GM23248 (cell line): ENCODE measurements at places on chromosomes 16 and 17. TPM values are rescaled to one million over a fixed set of nuclear protein-coding genes. Genes with fewer than 3 reads are reported as not detected.
A peak's percentile ranks its signal among the peaks of the same experiment; 100 is the strongest.

DNA sequence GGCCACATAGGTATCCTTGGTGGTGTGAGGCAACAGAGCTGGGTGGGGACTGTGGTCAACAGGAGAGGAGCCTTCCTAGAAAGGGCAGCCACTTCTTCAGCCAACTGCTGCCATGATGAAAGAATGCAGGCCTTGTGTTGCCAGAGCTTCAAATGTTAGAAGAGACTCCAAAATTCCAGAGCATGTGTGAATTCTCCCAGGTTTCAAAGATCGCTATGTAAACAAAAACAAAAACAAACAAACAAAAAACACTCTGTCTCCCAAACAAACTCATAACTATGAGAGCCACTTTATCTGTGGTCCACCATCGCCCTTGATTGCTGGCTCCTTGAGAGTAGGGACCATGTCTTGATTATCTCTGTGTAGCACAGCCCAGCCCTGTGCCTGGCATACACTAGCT lies 55.5 kb upstream of the ZNF423 start:
- DNase-seq: no peak

DNA sequence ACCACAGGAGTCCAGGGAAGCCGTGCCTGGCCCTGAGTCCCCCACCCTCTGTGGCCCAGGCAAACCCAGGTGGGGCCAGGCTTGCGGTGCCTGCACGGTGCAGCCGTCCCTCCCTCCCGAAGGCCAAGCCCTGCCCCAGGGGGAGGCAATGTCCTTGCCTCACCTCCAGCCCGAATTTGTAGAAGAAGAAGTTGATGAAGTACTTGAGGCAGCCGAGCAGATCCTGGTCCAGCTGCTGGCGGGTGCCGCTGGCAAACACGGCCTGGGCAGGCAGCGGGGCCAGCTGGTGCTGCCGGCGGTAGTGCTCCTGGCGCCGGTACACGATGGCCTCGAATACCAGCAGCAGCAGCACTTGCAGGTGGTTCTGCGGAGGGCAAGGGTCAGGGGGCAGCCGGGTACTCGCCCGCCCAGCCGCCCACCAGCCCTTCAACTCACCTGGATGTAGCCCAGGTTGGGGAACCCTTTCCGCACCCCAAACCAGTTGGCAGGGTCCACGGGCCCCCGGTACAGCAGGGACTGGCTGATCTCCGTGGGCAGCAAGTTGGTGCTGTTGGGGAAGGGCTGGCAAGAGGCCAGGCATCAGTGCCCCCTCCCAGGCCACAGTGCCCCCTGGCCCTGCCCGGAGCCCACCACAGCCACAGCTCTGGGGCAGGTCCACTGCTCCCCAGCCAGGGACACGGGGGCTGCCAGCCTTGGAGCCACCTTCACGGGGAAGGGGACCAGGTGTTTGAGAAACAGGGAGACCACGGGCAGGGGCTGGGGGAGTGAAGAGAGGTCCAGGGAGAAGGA lies 26.1 kb downstream of the CTU2 start:
- no peak for DNase-seq

- no peak for DNase-seq
Measured at GRCh38 chr17:81354252-81354953, 40.9 kb upstream of the BAHCC1 start.

GRCh38 chr17:81094509-81095382 lies 59.8 kb downstream of the BAIAP2 start:
- peak; percentile 100 for DNase-seq

- no peak for DNase-seq
Measured at GRCh38 chr17:27564463-27564862, 66.5 kb upstream of the LGALS9 start.

DNA sequence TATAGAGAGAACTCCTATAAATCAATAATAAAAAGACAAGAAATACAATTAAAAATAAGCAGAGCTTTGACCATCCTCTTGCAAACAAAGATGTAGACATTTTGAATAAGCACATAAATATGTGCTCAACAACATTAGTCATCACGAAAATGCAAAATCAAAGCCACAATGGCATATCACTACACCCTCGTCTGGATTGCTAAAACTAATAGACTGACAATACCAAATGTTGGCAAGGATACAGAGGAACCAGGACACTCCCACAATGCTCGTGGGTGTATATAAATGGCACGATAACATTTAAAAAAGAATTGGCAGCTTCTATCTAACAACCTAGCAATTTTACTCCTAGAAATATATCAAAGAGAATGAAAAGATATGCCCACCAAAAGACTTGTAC lies 530.8 kb downstream of the HAPSTR1 start:
- DNase-seq: no peak

DNA sequence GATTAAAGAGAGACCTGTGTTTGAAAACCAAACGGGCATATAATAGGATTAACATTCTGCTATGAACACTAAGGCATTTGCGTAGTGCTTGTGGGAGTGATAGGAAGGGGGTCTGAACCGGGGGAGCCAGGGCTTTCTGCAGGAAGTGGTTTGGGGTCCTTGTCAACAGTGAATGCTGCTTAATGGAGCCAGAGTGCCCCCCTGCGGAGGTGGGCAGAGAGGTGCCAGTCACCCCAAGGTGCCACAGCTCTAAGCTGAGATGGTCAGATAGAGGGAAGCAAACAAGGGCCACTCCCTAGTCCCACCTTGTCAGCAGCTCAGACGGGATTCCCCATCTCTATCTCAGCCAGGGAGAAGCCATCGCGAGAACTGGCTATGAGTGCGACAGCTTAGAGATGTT lies 17.7 kb downstream of the NAA60 start:
- DNase-seq: no peak

Gene RAPGEFL1
- polyA plus RNA-seq: 0.77 and 0.96 TPM in 2 replicates

Gene SYNGR3
- 0.72 and 1.3 TPM in 2 replicates for polyA plus RNA-seq

Gene DPEP2
- polyA plus RNA-seq: not detected in 2 replicates

Gene MT1M
- polyA plus RNA-seq: 15.2 and 20.1 TPM in 2 replicates

Gene REXO5
- polyA plus RNA-seq: 3.4 and 3.5 TPM in 2 replicates

Gene OR3A2
- not detected in 2 replicates for polyA plus RNA-seq

Gene ALOX15
- not detected in 2 replicates for polyA plus RNA-seq

DNA sequence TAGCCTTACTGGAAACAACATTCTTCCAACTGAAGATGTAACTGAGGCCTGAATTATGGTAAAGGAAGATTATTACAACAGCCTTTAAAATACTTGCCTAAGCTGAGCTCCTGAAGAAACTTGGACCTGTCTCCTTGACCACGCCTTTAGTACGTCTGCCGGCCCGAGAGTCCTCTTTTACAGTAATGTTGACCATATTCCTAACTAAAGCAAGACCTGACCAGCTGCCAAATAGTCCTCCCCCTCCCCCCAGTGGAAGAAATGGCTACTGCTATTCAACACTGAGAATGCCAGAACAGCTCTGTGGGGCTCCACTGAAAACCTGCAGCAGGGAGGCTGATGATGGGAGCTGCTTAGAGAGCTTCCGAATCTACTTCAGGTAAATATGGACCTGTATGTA lies 12.6 kb upstream of the FOXJ1 start:
- DNase-seq: peak; percentile 45

Gene HSD17B2
- 0.39 TPM in 1 of 2 replicates, not detected in the other for polyA plus RNA-seq

Gene KRTAP9-2
- not detected in 2 replicates for polyA plus RNA-seq

DNA sequence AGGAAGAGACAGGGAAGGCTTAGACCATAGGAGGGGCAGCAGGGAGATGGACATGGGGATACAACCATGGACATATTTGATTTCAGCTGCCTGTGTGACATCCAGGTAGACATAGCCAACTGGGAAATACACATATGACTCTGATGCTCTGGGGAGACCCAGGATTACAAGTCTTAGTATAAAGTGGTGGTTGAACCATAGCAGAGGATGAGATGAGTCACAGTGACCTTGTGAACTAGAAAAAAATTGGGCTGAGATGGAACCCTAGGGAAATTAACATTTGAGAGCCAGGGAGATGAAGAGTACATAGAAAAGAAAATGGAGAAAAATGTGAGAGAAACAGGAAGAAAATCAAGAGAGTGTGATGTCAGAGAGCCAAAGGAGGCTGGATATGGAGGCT lies 10.2 kb downstream of the MARCHF10 start:
- DNase-seq: peak; percentile 34

GRCh38 chr17:76239538-76240274 lies 587 bp downstream of the RNF157 start:
- DNase-seq: peak; percentile 16

Gene GDPD1
- 0.40 and 0.86 TPM in 2 replicates for polyA plus RNA-seq

Gene OTOA
- polyA plus RNA-seq: not detected in 2 replicates

Gene TP53TG3F
- polyA plus RNA-seq: not detected in 2 replicates

GRCh38 chr16:48231727-48232492 lies 12.2 kb upstream of the LONP2 start:
- DNase-seq: peak; percentile 72

- no peak for DNase-seq
Measured at GRCh38 chr17:29828676-29829284, 101.2 kb downstream of the SSH2 start.

GRCh38 chr16:72098936-72099335 lies 5.3 kb downstream of the DHX38 start:
- no peak for DNase-seq

Gene PRAC2
- not detected in 2 replicates for polyA plus RNA-seq

- no peak for DNase-seq
Measured at GRCh38 chr17:4540224-4540651, 14.9 kb downstream of the MYBBP1A start.

DNA sequence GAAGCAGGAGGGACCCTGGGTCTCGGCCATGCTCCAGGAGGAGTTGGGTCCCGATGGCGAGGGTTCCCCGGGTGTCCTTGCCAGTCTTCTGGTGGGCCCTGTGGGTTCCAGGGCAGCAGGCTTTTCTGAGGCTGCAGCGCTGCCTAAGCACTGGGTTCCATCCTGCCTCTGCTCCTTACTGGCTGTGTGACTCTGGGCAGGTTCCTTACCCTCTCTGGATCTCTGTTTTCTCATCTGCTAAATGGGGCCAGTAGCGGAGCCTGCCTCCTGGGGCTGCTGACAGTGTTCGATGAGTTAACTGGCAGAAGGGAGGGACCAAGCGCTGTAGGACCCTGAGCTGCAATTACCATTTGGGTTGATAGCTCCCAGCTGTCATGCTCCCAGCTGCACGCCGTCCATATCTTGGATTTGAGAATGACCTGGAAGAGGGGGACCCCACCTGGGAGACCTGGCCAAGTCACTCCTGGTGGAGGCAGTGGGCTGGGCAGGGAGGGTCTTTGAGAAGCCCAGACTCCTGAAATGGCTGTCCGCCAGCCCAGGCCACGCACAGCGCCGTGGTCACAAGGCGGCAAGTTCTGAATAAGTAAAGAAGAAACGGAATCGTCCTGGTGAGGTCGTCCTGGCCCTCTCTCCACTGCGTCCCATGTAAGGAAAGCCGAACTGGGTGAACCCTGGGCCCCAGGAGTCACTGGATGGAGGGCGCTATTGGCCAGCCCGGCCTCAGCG lies 47.2 kb upstream of the GSE1 start:
- DNase-seq: no peak

GRCh38 chr17:9208381-9209105 lies 187.2 kb downstream of the NTN1 start:
- no peak for DNase-seq

DNA sequence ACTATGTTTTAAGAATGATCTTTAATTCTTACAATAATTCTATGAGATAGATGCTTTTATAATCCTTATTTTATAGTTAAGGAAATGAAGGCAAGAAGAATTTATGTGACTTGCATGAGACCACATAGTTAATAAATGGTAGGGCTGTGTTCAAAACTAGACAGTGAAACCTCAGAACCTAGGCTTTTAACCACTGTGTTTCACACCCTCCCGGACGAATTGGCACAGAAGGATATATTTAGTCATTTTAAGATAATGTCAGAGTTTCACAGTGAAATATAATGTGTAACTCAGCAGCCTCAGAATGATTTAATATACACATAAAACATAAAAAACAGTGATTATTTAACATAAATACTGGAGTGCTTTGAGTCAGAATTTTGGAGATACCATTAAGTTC lies 57.0 kb downstream of the NSRP1 start:
- DNase-seq: no peak

Gene CDH1
- polyA plus RNA-seq: 0.04 TPM in 2 replicates

Gene GRB7
- not detected in 2 replicates for polyA plus RNA-seq

GRCh38 chr16:2429771-2430663 lies 770 bp downstream of the CCNF start:
- peak; percentile 56 for DNase-seq

DNA sequence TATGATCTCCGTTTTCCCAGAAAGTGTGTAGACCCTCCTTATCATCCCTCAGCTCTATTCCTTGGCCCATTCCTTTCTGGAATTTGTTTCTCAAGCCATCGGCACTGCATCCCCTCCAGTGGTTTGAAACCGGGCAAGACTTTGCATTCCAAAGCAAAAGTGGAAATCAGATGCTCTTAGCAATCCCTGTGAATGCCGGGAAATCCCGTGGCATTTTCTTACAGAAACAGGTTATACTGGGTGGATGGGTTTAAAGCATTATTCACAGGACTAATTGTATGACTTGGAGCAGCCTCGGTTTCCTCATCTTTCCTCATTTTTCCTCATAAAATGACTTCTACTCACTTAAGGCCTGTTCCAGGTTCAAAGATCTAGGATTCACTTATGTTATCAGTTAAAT lies 52.0 kb downstream of the MAP2K6 start:
- DNase-seq: no peak

GRCh38 chr16:89256651-89257254 lies 39.2 kb downstream of the ZNF778 start:
- DNase-seq: peak; percentile 89

DNA sequence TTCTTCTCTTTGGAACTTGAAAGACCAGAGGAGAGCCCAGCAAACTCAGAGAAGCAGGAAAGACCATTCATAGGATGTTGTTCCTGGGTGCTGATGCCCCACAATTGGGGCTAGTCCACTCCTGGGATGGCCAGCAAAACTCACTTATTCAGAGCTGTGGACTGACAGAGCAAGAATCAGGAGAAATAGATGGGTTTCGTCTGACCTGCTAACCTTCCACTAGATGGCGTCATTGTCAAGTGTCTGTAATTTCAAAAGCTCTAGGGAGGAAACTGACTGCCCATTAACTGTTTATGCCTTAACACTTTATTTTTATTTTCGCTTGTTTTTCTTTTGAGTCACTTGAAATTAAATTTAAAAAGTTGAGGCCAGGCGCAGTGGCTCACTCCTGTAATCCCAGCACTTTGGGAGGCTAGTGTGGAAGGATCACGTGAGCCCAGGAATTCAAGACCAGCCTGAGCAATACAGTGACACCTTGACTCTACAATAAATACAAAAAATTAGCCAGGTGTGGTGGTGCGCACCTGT lies 28.7 kb upstream of the MILR1 start:
- DNase-seq: peak; percentile 85

Gene MT2A
- 3,414 and 3,441 TPM in 2 replicates for polyA plus RNA-seq

GRCh38 chr17:6514371-6514770 lies 42.0 kb downstream of the PITPNM3 start:
- DNase-seq: peak; percentile 29
